Brain microvascular endothelial cell (primary cell): ENCODE measurements at places on chromosomes 5 and 9.

- DNase-seq = no peak
Measured at GRCh38 chr5:81010336-81011169, 50.4 kb downstream of the RASGRF2 start.

DNA sequence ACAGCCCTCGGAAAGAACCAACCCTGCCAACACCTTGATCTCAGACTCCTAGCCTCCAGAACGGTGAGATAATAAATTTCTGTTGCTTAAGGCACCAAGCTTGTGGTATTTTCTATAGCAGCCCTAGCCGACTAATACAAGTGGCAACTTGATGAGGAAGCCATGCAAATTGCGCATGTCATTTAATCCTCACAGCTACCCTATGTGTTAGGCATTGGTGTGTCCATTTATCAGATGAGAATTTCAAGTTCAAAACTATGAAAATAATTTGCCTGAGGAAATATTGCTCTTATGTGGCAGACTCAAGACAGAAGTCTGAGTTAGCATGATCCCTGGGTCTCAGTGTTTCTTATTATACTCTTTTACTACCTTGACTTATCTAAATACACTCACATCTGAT lies 264.0 kb downstream of the PDE4D start:
- no peak for DNase-seq

GRCh38 chr5:129110742-129111141 lies 16.2 kb downstream of the ISOC1 start:
- no peak for DNase-seq

GRCh38 chr5:128778474-128778873 lies 186.8 kb upstream of the SLC27A6 start:
- DNase-seq = peak; percentile 34

GRCh38 chr5:79573983-79574890 lies 38.0 kb upstream of the TENT2 start:
- no peak for DNase-seq

DNA sequence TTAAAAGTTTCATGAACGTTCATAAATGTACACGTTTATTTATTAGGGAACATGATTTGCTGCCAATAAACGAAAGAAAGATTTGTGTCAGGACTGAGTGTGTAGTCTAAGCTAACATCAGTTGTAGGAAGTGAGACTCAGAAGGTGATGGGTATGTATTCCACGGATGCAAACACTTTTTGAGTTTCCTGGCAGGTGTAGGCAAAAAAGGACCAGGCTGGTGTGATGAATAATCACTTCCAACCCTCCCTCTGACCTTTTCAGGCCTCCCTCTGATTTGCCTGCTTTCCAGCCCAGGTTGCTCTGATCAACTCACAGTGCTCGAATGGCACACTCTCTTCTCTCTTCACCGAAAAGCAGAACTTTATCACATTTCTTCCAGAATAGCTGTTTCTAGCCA lies 51.8 kb downstream of the BASP1 start:
- DNase-seq = no peak

DNA sequence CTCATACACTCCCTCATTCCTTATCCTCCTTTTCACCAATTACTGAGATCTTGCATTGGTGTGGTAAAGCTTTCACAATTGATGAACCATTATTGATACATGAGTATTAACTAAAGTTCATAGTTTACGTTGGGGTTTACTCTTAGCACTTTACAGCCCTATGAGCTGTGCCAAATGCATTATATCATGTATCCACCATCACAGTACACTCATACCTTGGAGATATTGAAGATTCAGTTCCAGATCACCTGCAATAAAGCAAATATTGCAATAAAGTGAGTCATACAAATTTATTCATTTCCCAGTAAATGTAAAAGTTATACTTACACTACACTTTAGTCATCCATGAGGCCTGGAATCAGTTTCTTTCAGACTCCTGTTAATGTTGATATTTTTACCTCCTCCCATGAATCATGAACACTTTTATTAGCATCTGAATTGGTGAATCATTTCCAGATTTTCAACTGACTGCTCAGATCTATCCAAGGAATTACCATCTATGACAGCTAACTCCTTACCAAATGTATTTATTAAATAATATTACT lies 546.6 kb upstream of the PTPRD start:
- no peak for DNase-seq

DNA sequence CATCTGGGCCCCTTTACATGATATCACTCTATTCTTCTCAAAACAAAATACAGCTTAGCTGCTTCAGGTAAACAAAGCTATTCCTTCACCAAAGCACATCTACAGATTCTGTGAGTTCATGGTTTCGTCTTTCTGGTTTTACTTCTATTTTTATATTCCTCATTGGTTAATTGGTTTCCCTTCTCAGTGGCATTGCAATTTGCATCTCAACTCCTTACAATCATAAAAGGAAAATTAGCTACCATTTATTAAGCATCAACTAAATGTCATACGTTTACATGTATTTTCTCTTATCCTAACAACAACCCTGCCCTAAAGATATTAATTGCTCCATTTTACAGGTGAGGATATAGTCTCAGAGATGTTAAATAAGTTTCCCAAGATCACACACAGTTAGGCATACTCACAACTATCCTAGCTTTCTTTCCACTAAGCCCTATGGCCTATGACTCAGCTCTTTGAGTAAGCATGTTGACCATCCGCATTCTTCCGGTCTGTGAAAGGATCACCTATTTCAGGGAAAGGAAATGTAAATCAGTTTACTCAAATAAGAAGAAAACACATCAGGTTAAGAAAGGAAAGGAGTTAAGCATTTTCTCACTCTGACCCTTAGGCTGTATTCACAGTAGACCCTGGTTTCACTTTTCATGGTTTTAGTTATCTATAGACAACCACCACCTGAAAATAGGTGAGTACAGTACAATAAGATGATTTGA lies 146.1 kb downstream of the CAAP1 start:
- DNase-seq = peak; percentile 27

DNA sequence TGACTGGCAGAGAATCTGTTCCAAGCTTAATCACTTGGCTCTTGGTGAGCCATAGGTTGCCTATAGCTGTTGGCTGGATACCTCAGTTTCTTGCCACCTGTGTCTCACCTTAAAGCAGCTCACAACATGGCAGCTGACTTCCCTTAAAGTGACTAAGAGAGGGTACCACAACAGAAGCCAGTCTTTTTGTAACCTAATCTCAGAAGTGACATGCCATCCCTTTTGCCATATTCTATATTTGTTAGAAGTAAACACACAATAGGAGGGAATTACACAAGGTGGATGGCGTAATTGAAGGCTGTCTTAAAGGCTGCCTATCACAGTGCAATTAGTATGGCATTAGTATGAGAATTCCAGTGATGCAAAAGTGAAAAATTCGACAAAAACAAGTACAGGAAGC lies 28.1 kb downstream of the NIPBL start:
- no peak for DNase-seq

DNA sequence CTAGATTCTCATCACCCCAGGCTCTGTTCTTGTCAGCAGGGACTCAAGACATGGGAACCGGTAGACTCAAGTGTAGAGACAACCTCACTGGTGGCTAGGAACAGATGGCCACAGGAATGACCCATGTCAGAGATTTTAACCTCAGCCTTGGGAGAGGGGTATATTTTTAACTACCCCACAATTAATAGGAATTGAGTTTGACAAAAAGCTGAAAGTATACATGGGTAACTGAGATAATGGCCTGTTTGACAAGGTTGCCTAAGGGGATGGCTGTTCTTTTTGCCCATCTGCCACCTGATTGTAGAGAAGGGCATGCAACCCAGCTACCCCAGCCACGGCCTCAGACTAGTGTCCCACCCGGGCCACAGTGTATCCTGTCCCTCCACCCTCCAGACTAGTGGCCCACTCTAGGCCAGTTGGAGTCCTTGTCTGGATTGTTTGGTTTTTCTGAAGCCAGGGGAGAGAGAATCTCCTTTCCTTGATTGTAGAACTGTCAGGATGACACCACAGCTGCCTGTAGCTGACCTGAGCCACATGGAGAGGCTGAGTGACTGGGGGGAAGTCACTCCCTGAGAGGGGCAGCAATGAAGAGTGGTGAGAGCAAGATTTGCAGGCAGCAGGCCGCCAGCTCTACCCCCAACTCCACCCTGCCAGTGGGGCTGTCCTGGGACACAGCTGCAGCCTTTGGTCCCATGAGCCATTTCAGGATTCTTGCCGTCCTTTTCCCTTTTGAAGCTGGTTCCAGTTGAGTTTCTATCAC lies 14.6 kb upstream of the ANGPTL2 start:
- DNase-seq = no peak

GRCh38 chr9:132694144-132694543 lies 23.9 kb downstream of the GTF3C4 start:
- DNase-seq = peak; percentile 7

GRCh38 chr5:132779961-132780360 lies 2.9 kb upstream of the SEPTIN8 start:
- no peak for DNase-seq

DNA sequence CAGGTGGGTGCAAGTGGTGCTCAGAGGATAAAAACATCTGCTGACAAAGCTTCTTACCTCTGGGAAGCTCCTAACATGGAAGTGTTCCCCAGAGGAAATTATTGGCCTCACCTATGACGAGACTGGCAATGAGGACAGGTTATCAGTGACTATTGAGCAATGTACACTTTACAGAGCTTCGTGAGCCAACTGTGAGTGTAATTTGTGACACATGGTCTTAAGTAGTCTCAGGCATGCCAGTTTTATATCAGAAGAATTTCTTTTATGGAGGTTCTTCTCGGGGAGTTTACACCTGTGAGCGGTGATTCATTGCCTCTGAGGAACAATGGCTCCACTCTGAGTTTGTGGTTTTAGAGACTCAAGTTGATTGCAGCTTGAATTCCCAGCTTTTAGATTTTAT lies 11.3 kb downstream of the ANKDD1B start:
- DNase-seq = no peak

GRCh38 chr5:56666901-56667300 lies 148.4 kb upstream of the MAP3K1 start:
- DNase-seq = no peak

DNA sequence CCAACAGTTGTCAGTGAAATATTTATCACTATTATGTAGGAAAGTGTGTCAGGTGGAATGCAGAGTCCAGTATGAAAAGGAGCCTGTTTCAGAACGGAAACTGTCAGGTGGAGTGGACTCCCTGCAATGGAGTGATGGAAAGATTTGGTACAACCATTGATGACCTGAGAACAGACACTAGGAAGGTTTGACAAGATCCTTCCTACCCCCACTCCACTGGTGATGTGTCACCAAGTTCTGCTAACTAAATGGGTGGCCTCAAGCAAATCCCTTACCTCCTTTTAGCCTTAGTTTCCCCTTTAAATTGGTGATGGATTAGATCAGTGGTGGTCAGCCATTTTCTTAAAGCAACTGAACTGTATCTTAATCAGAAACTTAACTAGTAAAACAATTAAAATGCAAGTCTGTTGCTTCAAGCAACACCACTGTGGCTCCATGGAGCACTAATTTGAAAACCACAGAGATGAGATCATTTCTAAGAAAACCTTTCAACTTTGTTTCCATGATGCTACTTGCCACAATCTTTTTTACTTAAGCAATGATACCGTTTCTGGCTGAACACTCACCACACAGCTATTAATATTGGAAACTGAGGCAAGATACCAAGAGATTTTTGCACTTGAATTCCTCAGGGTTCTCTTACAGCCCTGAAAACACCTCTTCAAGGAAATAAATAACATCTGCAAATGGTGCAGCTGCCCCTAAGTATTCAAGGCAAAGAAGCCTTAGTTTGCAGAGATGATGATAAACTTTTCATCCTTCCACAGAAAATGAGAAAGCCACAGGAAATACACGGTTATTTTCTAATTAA lies 140.6 kb downstream of the ERCC6L2 start:
- DNase-seq = no peak

GRCh38 chr9:117492476-117492875 lies 77.6 kb upstream of the ASTN2 start:
- no peak for DNase-seq

- no peak for DNase-seq
Measured at GRCh38 chr9:71675857-71676165, 92.5 kb downstream of the CEMIP2 start.

DNA sequence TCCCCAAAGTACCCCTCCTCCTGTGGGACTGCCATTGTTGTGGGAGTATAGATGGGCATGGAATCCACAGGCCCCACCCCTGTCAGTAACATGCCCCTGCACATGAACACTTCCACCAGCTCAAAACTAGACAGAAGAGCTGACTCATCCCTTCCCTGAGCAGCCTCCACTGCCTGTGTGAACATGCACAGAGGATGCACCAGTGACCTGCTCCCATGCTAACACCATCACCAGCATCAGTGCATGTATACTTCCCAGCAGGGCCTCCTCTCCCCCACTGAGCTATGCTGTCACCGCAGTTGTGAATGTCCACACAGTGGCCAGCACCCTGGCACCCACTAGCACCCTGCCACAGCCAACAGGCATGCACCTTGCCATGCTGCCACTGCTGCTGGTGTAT lies 939.8 kb downstream of the EFNA5 start:
- peak; percentile 3 for DNase-seq

DNA sequence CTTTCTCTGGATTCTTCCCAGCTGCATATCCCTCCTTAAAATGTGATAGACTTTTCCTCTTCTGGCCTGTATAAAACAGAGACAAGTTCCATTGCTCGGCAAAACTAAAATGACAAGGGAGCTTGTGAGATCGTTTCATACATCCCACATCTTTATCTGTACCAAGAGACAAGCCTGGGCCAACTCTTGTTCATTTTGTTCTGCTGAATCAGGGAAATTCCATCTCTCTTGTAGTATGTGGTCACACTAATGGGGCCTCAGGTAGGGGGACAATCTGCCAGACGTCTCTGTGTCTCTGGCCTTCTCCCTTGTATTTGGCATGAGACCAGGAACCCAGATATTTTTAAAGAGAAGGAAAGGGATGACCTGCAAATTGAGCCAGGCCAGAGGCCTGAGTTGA lies 18.6 kb upstream of the PAPPA start:
- DNase-seq = no peak
